ENCODE measurements at places on chromosomes 1 and 21.

- DNase-seq: no peak
Measured at GRCh38 chr1:56098946-56099345, 480.4 kb downstream of the PLPP3 start.

DNA sequence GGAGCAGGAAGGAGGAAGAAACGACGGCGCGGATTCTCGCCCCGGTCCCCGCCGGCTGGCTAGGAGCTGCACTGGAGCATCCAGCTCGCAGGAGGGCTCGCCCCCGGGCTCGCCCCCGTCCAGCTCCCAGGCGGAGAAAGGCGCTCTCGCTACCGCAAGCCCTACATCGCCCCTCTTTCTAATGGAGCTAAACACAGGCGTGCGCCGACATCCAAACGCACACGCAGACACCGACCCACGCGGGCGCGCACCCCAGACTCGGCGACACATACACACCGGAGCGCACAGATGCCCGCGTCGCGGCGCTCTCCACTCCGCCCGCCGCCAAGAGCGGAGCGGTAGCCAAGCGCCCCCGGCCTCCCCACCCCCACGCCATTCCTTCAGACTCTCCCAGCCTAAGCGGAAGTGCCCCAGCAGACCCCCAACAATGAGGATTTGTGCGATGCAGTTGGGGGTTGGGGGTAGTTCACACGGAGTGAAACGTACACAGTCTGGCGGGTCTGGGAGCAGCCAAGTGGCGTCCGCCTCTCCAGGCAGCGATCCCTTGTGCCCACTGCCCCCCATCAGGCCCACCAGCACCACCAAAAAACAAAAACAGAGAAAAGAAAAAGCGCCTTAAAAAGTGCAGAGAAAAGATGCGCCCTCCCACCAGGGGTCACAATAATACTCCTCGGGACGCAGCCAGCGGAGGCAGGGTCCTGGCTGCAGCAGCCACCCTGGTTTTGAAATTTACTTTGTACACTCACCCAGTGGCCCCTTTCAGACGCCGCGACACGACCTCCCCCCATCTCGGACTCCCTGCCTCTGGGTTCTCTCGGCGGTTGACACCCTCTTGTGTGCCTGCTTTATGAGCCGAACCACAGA lies 1.4 kb downstream of the DAB1 start:
- no peak for DNase-seq

GRCh38 chr1:193083365-193084088 lies 21.7 kb downstream of the GLRX2 start:
- DNase-seq: no peak

GRCh38 chr1:78619032-78619431 lies 1.2 kb upstream of the IFI44L start:
- peak; percentile 18 for DNase-seq

GRCh38 chr1:160093624-160094290 lies 4.7 kb downstream of the IGSF8 start:
- DNase-seq: no peak

- DNase-seq: peak; percentile 47
Measured at GRCh38 chr1:21814241-21814918, 2.3 kb downstream of the LDLRAD2 start.

GRCh38 chr1:170284951-170285350 lies 139.2 kb downstream of the NTMT2 start:
- no peak for DNase-seq

DNA sequence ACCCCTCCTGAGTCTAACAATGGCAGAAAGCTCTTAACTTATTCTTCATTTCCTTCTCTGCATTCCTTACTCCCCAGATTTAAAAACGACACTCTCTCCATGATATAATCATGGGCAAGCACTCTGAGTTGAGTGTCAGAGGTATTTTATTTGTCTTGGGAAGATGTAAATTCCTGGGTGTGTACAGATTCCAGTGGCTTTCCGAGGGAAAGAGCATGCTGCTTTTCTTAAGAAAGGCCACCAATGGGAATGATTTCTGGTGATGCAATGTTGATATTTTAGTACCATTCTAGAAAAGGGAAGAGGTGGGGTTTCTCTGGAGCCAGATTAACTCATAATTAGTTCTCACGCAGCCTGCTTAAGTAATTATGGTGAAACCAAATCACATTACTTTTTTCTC lies 47.8 kb upstream of the BTG3 start:
- no peak for DNase-seq

- no peak for DNase-seq
Measured at GRCh38 chr1:162373541-162374260, 3.0 kb downstream of the SPATA46 start.

GRCh38 chr1:26184883-26185282 lies 5.5 kb upstream of the CATSPER4 start:
- no peak for DNase-seq

- no peak for DNase-seq
Measured at GRCh38 chr1:87686136-87686495, 357.4 kb downstream of the LMO4 start.

GRCh38 chr1:78370356-78370755 lies 120.4 kb upstream of the PTGFR start:
- DNase-seq: no peak

DNA sequence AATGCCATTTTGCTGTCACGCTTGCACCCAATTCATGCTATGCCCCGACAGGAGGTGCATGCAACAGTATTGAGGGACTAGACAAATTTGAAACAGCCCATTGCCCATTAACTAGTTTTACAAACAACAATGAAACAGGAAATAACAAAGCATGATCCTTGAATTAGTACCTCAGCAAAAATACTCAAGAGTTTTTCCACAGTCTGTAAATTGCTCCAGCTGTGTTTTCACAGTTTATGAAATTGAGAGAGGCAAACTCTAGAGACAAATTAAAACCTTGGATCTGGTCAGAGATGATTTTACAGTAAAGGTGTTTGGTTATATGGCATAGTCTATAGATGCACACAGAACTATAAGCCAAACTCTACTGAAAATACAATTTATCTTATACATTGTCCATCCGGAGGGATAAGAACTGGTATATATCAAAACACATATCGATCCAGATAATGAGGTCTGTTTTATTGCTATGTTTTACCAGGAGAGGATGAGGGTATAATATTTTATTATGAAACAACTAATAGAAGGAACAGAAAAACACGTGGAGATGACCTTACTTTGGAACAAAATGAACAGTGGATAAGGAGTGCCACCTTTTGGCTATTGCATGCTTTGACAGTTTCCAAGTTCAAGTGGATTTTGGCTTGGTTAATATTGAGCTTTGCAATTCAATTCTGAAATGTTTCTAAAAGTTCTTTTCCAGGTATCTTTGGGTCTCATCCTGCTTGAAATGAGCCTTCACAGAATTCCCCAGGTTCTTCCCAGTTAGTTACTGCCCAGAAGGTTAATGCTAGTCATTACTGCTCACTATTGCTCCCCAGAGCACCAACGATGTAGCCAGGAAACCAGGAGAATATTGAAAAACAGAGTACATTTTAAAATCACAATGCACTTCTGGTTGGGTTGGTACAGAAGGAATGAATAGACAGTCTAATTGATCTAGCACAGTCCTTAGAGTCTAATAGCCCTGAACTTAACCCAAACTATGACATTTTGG lies 45.7 kb downstream of the ZC3H11B start:
- no peak for DNase-seq

DNA sequence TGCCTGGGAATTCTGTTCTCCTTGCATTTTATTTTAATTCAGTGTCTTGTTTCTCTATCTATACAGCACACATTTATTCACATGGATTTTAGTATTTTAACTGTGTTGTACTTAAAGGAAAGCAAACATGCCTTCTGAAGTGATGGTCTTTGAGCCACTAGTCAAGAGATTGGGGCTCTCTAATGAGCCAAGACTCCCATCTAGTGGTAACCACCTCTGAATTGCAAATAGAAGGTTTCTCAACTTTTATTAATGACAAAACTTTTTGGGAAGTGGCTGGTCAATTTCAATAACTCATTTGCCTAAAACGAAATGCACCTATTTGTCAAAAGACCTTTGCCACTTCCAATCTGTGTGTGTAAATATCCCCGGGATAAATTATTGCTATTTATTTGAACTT lies 199.6 kb downstream of the LTN1 start:
- DNase-seq: peak; percentile 34

DNA sequence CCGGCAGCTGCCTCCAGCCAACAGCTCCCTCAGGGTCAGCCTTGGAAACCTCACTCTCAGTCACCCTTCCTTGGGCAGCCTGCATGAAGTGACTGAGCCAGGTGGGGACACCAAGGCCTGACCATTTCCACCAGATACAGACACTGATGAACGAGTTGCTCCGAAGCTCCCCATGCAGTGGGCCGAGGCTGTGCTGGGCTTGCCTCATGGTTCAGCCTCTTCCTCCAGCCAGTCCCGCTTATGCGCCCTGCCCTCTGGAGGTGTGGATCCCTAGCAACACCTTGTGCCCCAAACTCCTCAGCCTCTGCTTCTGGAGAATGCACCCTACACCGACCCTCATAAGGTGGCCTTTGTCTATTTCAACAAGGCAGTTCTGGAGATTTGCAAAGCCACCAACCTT lies 236.0 kb downstream of the RRAGC start:
- no peak for DNase-seq

GRCh38 chr1:11175461-11175860 lies 13.7 kb upstream of the ANGPTL7 start:
- DNase-seq: no peak

DNA sequence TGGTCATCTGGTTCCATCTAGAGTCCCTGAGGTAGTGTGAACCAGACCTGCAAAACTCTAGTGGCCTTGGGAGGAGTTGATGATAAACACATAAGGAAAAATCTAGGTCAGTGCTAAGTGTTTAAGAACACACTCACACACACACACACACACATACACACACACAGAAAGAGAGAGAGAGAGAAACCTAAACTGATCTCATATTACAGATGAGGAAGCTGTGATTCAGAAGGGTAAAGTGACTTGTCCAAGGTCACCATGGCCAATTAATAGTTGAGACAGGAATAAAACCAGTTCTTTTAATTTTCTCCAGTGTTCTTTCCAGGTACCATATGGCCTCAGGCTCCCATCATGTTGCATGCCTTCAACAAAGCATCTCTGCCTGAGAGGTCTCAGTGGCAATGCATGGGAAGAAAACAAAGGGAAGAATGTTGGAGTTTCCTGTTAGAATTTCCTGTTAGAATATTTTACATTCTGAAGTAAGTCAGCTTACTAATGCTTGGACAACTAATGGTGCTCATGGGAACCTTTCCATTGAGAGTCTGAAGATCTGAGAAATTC lies 77.3 kb upstream of the TSPAN2 start:
- no peak for DNase-seq

DNA sequence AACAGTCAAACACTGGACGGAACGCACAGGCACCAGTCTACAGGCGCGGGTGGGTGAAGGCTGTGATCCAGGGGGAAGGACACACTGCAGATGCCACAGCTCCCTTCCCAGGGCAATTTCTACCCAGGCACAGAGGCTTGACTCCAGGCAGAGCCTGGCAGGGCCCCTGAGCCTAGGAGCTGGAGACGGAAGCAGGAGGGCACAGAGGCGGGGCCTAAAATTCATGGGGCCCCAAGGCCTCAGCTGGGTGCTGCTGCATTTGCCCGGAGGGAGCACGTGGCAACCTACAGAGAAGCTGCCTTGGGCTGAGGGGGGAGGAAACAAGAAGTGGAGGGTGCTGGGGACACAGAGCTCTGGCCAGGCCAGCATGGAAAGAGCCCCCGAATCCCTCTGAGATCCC lies 41.2 kb downstream of the UBE2G2 start:
- no peak for DNase-seq

GRCh38 chr1:54808443-54809207 lies 7.5 kb upstream of the TTC22 start:
- no peak for DNase-seq

Data from erythroblast (primary cell).